NCI-H460 (cell line): ENCODE measurements at places on chromosomes 3 and 15. TPM values are rescaled to one million over a fixed set of nuclear protein-coding genes. Genes with fewer than 3 reads are reported as not detected.

- no peak for DNase-seq
These were observed 844.7 kb downstream of the MCTP2 start for GRCh38 chr15:95075792-95076677.

DNA sequence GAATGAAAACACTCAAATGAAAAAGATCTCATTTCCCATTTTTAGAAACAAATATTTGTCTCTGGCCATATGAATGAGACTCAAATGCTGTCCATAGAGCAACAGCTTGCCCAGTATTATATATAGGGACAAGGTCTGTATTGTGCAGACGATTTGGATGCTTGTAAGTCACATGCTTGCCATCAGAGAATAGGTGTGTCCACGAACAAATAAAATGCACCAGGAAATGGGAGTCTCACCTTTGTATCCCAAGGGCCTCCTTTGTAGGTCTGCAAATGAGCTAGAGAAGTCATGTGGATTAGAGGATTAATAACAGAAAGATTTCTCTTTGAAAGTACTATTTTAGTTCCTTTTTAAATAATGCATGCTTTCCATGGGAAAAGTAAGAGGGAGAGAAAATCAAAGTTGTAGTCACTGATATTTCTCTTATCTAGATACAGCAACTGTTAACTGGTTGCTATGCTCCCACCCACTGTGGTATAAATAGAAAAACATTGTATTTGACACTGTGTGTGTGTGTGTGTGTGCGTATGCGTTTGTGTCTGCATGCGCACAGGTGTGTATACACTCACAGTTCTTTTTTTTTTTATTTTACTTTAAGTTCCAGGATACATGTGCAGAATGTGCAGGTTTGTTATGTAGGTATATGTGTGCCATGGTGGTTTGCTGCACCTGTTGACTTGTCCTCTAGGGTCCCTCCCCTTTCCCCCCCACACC is 383.4 kb upstream of the ARRDC4 start:
- DNase-seq: no peak

GRCh38 chr15:75808563-75808962 is 34.7 kb upstream of the UBE2Q2 start:
- DNase-seq: no peak

DNA sequence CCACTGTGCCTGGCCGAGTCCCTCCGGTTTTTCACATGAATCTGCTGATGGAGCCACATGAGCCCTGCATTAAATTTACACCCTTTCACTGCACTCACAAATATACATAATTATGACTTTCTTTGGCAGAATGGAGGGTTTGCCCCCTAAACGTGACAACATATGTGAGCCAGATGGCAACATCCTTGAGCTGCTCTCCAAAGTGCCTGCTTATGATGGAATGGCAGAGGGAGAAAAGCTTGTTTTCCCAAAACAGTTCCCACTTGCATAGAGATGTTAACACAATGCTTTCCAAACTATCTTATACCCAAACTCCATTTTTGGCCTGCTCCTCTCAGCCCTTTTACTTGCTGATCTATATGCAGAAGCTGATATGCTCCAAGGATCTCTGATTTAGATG is 54.9 kb downstream of the ABCC5 start:
- no peak for DNase-seq

DNA sequence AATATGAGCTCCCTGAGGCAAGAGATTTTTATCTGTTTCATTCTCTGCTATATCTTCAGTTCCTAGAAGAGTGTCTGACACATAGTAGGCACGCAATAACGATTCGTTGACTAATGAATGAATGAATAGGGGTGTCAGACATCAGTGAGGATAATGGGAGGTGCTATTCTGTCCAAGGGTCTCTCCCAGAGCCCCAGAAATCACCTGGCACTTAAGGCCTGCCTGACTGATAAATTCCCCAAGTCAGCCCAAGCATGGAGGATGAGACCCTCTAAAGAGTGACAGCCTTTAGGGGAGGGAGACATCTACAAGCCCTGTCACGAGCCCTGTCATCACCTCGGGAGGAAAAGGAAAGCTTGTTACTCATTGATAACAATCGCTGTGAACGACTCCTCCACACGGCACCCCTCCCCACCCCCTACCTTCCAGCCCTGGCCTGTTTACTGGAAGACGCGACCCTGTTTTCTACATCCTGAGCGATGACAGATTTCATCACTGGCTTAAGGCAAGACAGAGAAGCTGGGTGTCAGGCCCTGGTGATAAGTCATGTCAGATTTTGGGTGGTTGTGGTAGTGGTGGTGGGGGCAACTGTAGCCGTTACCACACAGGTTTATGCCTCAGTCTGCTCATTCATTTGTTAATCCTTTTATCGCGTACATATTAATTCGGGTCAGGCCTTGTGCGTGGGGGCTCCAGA is 23.1 kb downstream of the BHLHE40 start:
- DNase-seq: no peak

GRCh38 chr3:150797155-150797554 is 34.2 kb upstream of the SIAH2 start:
- no peak for DNase-seq

- no peak for DNase-seq
These were observed 16.1 kb upstream of the GHSR start for GRCh38 chr3:172464306-172464705.

- no peak for DNase-seq
These were observed 131.6 kb downstream of the C3orf70 start for GRCh38 chr3:185021256-185021655.

The TRPM1 gene
- total RNA-seq: not detected in 2 replicates

DNA sequence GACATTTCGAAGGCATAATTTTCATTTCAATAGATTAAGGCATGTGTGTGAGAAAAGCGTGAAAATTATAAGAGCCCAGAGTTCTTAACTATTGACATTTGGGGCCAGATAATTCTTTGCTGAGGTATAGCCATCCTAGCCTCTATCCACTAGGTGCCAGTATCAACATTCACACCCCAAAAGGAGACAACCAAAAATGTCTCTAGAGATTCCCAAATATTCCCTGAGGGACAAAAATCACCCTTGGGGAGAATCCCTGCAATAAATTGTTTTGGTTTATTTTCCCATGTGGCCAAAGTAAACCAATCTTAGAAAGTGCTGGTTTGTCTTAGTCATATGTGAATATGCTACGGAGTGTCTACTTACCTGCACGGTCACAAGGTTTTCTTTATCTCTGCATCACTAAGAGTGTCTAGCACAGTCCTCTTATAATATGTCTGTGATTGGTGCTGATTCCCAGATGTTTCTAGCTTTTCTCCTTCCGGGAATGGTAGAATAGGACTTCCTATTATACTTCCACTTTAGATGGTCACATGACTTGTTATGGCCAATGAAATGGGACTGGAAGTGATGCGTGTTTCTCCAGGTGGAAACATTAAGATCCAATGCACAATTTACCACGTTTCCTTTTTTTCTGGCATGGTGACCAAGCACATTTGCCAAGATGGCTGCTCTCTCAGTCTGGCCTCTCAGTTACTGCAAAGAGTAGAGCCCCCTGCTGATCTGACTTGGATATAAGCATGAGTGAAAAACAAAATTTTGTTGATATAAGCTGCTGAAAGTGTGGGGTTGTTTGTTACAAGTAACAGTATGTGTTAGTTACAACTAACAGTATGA is 8.0 kb upstream of the KBTBD8 start:
- no peak for DNase-seq
